GM23248 (cell line): ENCODE measurements at places on chromosomes 3 and 15.

GRCh38 chr15:41915255-41915994 is 21.6 kb upstream of the SPTBN5 start:
- no peaks in the 10 kb centered on the region for H3K27me3 ChIP-seq
- no peak overlapping the region for H3K4me3 ChIP-seq
- no peak overlapping the region for H3K27ac ChIP-seq
- no peak for DNase-seq
- H3K4me1 ChIP-seq, result peaks cover 7% of the 10 kb centered on the region; the same call in 1 of the 2 replicates
- no peaks in the 10 kb centered on the region for H3K36me3 ChIP-seq

DNA sequence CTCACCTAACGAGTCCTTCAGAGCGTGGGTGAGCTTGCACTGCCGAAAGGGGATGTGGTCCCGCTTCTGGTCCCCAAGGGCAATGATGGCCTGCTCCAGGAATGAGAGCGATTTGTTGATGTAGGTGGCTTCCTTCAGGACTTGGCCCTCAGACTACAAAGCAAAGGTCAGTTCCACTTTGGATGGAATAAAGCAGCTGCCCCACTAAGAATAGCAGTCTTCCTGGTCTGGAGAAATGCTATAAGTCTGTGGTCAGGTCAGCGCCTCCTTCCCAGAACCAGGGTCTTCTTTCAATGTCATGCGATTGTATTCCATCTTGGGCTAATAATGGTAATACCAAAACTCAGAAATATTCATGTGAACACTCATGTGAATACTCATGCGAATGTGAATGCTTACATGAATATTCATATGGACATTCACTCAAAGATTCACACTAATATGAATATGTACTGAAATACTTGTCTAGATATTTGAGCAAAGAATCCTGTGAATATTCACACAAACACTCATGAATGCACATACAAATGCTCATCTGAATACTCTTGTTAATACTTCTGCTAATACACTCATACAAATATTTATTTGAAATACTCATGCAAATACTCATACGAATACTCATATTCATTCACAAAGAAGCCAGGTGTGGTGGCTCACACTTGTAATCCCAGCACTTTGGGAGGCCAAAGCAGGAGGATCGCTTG is 16.7 kb downstream of the KIF9 start:
- H3K27me3 ChIP-seq, result no peaks in the 10 kb centered on the region
- H3K4me1 ChIP-seq, result peaks cover 9% of the 10 kb centered on the region
- H3K4me3 ChIP-seq, result no peak overlapping the region
- H3K27ac ChIP-seq, result no peak overlapping the region
- DNase-seq, result no peak

DNA sequence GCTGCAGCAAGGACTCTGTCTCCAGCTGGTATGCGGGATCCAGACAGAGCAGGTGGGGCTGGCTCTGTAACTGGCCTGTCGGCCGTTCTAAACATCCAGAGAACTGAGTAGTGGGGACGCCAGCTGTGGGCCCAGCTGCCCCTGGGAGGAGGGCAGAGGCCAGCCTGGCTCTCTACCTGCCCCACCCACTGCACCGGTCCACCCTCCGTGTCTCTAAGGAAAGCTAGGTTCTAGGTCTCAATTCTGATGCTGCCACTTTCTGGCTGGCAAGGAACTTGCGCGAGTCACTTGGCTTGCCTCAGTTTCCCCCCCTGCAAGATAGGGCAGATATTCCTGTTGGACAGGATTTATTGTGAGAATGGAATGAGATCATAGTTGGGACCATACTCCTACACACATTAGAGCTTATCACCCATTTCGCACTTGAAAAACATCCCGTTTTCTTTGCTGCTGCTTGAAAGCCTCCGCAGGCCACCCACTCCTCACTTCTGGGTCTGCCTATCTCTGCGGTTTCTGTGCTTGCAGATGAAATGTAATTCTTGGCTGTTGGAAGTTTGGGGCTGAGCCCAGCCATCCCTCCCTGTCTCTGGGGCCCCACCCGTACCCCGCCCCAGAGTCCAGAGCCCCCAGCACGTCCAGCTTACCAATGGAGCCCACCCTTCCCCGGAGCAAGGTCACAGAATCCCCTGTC is 65.8 kb downstream of the IQSEC1 start:
- H3K27ac ChIP-seq, result no peak overlapping the region
- H3K36me3 ChIP-seq, result no peaks in the 10 kb centered on the region
- DNase-seq, result no peak
- H3K4me1 ChIP-seq, result no peaks in the 10 kb centered on the region
- H3K27me3 ChIP-seq, result peaks cover 10% of the 10 kb centered on the region

DNA sequence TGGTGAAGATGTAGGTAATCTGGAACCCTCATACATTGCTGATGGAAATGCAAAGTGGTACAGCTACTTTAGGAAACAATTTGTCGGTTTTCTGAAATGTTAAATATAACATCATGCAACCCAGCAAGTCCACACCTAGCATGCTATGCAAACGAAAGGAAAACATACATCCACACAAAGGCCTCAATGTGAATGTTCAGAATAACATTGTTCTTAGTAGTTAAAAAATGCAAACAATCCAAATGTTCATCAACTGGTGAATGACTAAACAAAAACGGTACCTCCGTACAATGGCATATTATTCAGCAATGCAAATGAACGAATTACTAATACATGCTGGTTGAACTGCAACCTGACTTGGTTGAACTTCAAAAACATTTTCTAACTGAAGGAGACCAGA is 423.3 kb upstream of the THRB start:
- H3K4me1 ChIP-seq, result no peaks in the 10 kb centered on the region
- no peak for DNase-seq
- no peak overlapping the region for H3K27ac ChIP-seq
- H3K27me3 ChIP-seq, result no peaks in the 10 kb centered on the region
- no peaks in the 10 kb centered on the region for H3K36me3 ChIP-seq

DNA sequence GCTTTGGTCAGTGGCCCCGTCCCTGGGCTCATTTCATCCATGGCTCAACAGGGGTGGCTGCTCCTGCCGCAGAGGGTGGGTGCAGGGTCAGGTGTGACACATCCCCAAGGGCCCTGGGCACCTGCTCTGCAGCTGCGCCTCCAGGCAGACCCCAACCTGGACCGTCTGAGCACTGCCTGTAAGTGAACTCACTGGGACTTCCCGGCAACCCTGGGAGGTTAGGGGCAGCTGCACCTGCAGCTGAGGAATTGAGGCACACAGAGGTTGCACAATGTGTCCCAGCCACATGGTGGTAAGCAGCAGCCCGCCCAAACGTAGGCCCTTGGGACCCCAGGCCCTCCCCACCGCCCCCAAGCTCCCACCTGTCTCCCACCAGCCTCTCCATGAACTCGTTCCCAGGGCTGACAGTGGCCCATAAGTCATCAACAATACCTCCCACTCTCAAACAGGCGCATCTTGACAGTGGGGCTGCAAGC is 55.1 kb downstream of the PLXNA1 start:
- no peaks in the 10 kb centered on the region for H3K27me3 ChIP-seq
- H3K4me3 ChIP-seq, result no peak overlapping the region
- H3K36me3 ChIP-seq, result no peaks in the 10 kb centered on the region
- H3K27ac ChIP-seq, result no peak overlapping the region

DNA sequence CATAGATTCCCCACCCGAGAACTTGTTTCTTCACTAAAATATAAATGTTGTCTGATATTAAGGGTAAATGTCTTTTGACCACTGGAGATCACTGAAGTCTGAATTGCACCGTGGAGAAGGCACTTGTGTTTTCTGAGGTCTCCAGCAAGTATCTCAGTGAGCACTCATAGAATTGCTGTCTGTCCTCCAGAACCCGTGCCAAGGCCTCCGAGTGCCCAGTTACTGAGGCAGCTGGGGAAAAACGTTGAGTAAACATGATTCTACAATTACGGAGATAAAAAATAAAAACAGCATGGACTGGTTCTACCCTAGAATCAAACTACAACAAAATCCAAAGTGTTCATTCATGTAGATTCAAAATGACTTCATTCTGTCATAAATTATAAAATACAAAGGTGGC is 60.0 kb downstream of the MLH1 start:
- no peaks in the 10 kb centered on the region for H3K27me3 ChIP-seq
- H3K27ac ChIP-seq, result peak overlapping the region; percentile 88
- peaks cover 78% of the 10 kb centered on the region for H3K36me3 ChIP-seq
- H3K4me3 ChIP-seq, result no peak overlapping the region
- peaks cover 39% of the 10 kb centered on the region for H3K4me1 ChIP-seq
- peak; percentile 25 for DNase-seq
